ENCODE measurements at places on chromosomes 1 and 21. TPM values are rescaled to one million over a fixed set of nuclear protein-coding genes. Genes with fewer than 3 reads are reported as not detected.

DNA sequence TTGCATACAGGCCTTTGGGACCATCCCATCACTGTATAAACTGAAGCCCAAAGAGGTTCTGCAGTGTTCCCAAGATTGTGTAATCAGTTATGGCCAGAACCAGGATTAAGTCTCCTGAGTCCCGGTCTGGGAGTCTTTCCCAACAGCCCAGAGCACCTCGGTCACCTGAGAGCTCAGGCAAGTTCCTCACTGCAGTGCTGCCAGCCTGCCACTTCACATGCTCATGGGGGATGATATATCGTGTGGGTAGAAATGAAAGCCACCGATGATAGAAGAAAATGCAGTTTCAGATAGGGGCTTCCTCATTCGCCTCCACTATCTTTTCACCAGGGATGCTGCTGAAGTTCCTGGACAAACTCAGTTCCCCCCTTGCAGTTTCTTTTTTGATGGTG, 30.4 kb downstream of the FHAD1 start:
- H3K4me3 ChIP-seq, result no peak overlapping the region
- H3K27ac ChIP-seq, result no peak overlapping the region
- no peaks in the 10 kb centered on the region for H3K36me3 ChIP-seq
- no peak for DNase-seq
- H3K27me3 ChIP-seq, result peaks cover 20% of the 10 kb centered on the region

DNA sequence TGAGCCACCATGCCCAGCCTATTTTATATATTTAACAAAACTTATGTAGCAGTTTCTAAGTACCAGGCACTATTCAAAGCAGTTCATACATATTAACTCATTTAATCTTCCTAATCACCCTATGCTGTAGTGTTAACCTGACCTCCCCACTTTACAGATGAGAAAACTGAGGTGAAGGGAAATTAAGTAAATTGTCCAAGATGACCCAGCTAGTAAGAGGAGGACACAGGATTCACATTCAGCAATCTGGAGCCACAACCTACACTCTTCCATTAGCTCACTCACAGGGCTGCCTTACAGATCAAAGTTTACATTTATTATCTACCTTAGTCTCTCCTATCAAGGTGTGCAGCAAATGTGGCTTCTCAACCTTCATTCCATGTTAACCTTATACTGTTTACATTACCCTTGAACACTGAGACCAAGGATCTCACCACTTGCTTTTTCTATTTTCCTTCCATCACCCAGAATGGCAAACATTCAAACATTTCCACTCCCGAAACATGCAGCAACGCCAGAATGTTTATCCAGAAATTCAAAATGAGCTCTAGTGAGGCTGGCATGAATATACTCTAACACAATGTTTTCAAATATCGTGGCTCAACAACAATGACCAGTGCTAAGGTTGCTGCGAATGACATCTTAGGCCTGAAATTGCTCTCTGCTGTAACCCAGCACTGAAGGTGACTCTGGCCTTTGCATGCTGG, 24.5 kb downstream of the HIVEP3 start:
- H3K4me3 ChIP-seq, result no peak overlapping the region
- H3K27me3 ChIP-seq, result no peaks in the 10 kb centered on the region
- peak overlapping the region; percentile 29 for H3K27ac ChIP-seq
- peaks cover 6% of the 10 kb centered on the region for H3K36me3 ChIP-seq
- no peak for DNase-seq
- peaks cover 66% of the 10 kb centered on the region for H3K4me1 ChIP-seq

- DNase-seq, result no peak
- no peaks in the 10 kb centered on the region for H3K36me3 ChIP-seq
- peaks cover 16% of the 10 kb centered on the region for H3K27me3 ChIP-seq
- no peaks in the 10 kb centered on the region for H3K4me1 ChIP-seq
- H3K4me3 ChIP-seq, result no peak overlapping the region
- no peak overlapping the region for H3K27ac ChIP-seq
Measured at GRCh38 chr1:38095454-38095931, 48.9 kb upstream of the POU3F1 start.

- H3K27ac ChIP-seq, result no peak overlapping the region
- peaks cover 4% of the 10 kb centered on the region for H3K4me1 ChIP-seq
- H3K4me3 ChIP-seq, result no peak overlapping the region
- no peaks in the 10 kb centered on the region for H3K27me3 ChIP-seq
- H3K36me3 ChIP-seq, result no peaks in the 10 kb centered on the region
- DNase-seq, result no peak
Measured at GRCh38 chr1:228073857-228074545, 8.5 kb upstream of the ARF1 start.

DNA sequence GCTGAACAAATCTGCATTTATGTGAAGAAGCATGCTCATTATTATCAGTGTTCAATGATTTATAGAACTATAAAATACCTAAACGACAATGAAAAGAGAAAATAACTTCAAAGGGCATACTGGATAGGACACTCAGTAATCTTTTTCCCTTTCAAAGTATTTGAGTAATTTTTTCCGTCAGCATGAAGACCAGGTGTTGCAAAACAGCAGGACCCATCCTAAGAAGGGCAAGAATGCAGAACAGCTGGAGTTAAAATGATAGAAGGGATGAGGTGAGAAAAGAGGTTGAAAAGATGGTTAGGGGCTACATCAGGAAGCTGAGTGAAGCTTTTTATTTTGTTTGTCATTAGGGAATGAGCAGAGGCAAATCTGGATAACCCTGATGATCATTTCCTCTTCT, 7.1 kb upstream of the RGS18 start:
- H3K4me3 ChIP-seq, result no peak overlapping the region
- DNase-seq, result no peak
- H3K27ac ChIP-seq, result no peak overlapping the region

The KRTAP10-10 gene
- total RNA-seq, result not detected

The OPTC gene
- total RNA-seq, result not detected

The RNF186 gene
- not detected for total RNA-seq
